ENCODE measurements at places on chromosomes 11 and 22. TPM values are rescaled to one million over a fixed set of nuclear protein-coding genes. Genes with fewer than 3 reads are reported as not detected.

PRDM11 gene
- 27.1 TPM for total RNA-seq

ARHGAP8 gene
- total RNA-seq = 14.8 TPM

ACER3 gene
- total RNA-seq = 14.4 TPM

CLMP gene
- 30.9 TPM for total RNA-seq

CRYBB1 gene
- total RNA-seq = 0.70 TPM

OR5D16 gene
- total RNA-seq = not detected

TPBGL gene
- 0.06 TPM for total RNA-seq

USP2 gene
- 14.3 TPM for total RNA-seq

MS4A4E gene
- total RNA-seq = 1.3 TPM

OR51B4 gene
- 1.5 TPM for total RNA-seq

TRIM51 gene
- not detected for total RNA-seq

DNAJB7 gene
- total RNA-seq = not detected

SLC7A4 gene
- total RNA-seq = 1.3 TPM

DEFB131B gene
- total RNA-seq = not detected

CYP2D6 gene
- 2.5 TPM for total RNA-seq

GAB4 gene
- total RNA-seq = not detected

MIOX gene
- 5.4 TPM for total RNA-seq

RFPL2 gene
- 0.18 TPM for total RNA-seq

F2 gene
- 0.35 TPM for total RNA-seq

GLB1L2 gene
- total RNA-seq = 9.2 TPM

PRR5L gene
- 30.7 TPM for total RNA-seq

MMP13 gene
- total RNA-seq = not detected

SNAP29 gene
- total RNA-seq = 12.1 TPM

CASP1 gene
- total RNA-seq = 6.2 TPM

ARHGAP20 gene
- total RNA-seq = 4.0 TPM

PAK1 gene
- total RNA-seq = 51.3 TPM

BDNF gene
- 1.3 TPM for total RNA-seq

POU2AF1 gene
- 0.82 TPM for total RNA-seq

ABTB2 gene
- total RNA-seq = 17.6 TPM

BTG4 gene
- not detected for total RNA-seq

HEPN1 gene
- total RNA-seq = not detected

YIF1A gene
- 68.1 TPM for total RNA-seq

DRAP1 gene
- total RNA-seq = 55.9 TPM

ACRV1 gene
- total RNA-seq = not detected

MAFF gene
- 17.2 TPM for total RNA-seq

FGF4 gene
- total RNA-seq = not detected

All from metanephros (tissue), 2 donors.